CD4-positive, CD25-positive, alpha-beta regulatory T cell (primary cell): ENCODE measurements at places on chromosomes 16 and 17. TPM values are rescaled to one million over a fixed set of nuclear protein-coding genes. Genes with fewer than 3 reads are reported as not detected.
A peak's percentile ranks its signal among the peaks of the same experiment; 100 is the strongest.

DNA sequence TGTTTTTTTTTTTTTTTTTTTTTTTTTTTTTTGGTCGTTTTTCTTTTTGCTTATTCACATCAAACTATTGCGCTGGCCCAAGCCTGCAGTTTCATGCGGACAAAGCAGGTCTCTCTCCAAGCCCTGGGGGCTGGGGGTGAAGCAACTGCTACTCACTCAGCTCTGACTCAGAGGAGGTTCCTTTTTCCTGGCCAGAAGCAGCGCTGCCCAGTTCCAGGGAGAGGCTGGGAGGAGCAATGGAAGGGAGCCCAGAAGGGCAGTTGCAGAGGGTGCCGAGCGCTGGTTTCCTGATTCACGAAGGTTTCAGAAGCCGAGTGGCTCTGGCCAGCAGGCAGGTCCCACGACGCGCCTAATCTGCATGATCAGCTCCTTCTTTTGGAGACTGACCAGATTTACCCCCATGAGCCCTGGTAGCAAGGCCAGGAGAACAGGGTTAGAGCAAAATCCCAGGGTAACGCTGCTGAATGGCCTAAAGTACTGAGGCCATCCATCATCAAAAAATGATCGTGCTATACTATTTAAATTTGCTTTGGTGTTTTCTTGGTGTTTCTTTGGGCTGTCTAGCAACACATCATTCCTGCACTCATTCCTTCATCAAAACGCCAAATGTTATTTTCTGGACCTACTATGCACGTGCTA lies 144.7 kb upstream of the SOX9 start:
- DNase-seq, result no peak

GRCh38 chr17:74235911-74236371 lies 22.6 kb downstream of the TTYH2 start:
- no peak for DNase-seq

DNA sequence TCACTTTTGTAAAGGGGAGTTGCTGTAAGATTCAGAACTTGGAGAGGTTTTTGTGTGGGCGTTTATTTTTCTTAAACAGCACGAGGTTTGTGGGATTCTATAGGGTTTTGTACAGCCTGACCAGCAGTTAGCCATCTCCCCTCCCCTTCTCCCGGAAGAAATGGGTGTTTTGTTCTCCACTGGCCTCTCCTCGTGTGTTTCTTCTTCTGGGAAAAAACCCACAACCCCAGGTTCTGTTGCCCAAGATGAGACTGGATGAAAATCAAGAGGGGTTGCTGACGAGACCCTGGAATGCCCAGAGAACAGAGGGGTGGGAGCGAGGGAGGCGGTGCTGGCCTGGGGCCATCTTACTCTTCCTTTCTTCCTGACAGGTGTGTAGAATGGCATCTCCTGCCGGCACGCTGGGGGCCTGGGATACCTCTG lies 186.1 kb downstream of the MSI2 start:
- DNase-seq, result no peak

- no peak for DNase-seq
Measured at GRCh38 chr16:67666032-67666551, 458 bp downstream of the ENKD1 start.

- DNase-seq, result no peak
Measured at GRCh38 chr17:16155536-16155935, 59.8 kb downstream of the NCOR1 start.

GRCh38 chr16:68287276-68288251 lies 23.2 kb downstream of the SLC7A6OS start:
- DNase-seq, result peak; percentile 69

DNA sequence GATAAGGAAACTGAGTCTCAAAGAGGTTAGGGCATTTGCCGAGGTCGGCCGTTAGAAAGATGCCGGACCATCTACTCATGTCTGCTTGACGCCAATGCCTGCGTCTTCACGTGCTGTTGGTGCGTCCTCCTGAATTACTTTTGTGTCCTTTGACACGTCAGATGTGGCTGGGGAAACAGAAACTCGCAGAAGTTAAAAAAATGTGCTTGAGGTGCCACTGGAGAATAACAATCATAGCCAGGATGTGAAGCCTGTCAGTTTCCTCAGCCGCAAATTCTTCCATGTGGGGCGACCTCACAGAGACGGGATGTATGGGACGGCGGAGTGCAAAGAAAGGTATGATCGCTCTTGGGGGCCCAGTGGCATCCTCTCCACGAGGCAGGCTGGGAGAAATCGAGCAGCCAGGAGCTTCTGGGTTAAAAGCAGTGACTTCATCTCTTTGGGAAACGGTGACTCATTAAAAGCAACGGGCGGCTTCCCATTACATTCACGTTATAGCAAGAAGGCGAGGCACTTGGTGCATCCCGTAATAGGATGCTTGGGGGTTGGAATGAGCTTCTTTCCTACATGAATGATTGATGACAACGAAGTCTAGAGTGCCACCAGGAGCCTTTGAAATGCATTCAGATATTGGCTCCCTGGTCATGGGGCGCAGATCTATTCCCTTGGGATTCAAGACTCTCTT lies 67.8 kb downstream of the BMERB1 start:
- DNase-seq, result no peak

DNA sequence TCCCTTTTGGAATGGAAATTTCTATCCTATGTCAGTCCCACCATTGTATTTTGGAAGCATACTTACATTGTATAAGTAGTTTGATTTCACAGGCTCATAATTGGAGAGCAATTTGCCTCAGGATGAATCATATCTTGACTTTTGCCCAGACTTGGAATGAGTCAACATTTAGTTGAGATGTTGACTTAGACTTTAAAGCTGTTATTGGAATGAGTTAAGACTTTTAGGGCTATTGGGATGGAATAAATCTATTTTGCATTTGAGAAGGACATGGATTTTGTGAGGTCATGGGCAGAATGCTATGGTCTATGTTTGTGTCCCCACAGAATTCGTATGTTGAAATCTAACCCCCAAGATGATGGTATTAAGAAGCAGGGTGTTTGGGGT lies 12.2 kb upstream of the ZNF594 start:
- DNase-seq, result no peak

GRCh38 chr16:2333231-2333630 lies 7.3 kb downstream of the ABCA3 start:
- no peak for DNase-seq

DNA sequence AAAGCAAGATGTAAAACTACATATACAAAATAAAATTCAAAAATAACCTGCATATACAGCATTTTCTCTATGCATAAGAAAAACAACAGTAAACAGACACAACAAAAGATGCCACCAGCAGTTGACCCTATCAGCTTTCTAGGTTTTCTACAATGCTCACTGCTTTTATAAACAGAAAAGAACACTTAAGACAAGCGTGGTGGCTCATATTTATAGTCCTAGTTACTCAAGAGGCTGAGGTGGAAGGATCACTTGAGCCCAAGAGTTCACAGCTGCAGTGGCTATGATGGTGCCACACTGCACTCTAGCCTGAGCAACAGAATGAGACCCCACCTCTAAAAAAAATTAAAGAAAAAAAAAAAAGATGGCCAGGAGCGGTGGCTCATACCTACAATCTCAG lies 46.5 kb upstream of the ATP2A3 start:
- no peak for DNase-seq

- no peak for DNase-seq
Measured at GRCh38 chr17:2266865-2267228, 36.7 kb downstream of the SMG6 start.

GRCh38 chr17:75473246-75473645 lies 16.8 kb downstream of the TMEM94 start:
- no peak for DNase-seq

DNA sequence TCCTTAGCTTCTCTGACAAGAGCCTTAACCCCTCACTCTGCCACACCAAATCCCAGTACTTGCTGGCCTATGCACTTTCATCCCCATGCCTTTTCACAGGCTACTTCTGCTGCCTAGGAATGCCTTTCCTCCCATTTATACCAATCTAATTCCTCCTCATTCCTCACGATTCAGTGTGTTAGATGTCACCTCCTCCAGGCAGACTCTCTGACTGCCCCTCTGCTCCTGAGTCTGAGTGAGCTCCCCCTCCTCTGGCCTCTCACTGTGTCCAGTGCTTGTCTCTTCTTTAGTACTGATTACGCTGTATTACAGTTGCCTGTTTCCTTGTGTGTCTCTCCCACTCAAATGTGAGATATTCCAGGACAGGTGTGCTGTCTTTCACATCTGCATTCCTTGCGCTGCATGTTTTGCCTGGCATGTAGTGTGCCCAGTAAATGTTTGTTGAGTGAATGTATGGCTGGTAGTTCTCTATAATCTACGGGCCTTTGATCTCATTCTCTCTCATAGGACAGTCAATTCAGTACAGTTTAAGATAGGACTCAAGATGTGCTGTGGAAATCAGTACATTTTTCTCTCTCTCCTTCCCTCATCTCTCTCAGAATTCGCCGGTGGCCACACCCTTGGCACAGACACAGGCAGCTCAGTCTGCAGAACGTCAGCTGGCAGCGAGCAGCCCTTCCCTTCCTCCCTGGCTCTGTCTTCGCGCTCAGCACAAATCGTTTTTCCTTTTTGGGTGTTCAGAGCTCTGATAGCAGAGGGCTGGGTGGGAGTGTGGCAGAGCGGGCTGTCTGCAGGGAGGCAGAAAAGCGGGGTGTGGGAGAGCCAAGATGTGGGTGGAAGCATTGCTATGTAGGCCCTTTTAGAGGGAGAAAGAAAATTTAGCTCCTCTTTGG lies 18.5 kb downstream of the ARL4D start:
- no peak for DNase-seq

- no peak for DNase-seq
Measured at GRCh38 chr17:4605826-4606225, 21.5 kb downstream of the SMTNL2 start.

DNA sequence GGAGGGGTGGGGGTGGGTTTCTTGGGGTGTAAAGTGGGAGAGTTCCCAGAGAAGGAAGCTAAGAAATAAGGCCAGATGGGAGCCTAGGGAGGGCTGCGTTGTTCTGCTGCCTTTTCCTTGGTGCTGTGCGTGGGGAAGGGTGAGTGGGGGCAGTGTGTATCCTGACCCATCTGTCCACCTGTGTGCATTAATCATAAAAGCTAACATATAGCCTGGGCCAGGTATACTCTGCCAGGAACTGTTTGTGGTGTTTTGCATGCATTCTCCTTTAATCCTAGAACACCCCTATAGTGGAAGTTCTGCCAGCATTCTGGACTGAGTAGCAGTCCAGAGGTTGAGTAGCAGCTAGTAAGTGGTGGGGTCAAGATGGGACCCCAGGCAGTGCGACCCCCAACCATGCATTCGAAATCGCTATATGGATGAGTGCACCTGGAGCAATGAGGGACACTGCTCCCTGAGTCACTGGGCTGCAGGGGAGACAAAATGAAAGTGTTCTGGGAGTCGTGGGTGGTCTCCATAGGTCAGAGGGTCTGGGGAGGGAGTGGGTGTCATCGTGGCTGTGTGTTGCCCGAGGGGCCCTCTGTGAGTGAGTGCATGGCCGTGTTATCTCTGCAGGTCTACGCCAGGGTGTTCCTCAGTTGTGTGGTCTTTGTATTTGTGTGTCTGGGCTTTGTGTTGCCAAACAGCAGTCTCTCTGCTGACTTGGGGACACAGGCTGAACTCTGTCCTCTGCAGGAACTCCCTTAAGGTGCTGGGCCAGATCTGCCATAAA lies 1.3 kb downstream of the ERBB2 start:
- DNase-seq, result no peak

DNA sequence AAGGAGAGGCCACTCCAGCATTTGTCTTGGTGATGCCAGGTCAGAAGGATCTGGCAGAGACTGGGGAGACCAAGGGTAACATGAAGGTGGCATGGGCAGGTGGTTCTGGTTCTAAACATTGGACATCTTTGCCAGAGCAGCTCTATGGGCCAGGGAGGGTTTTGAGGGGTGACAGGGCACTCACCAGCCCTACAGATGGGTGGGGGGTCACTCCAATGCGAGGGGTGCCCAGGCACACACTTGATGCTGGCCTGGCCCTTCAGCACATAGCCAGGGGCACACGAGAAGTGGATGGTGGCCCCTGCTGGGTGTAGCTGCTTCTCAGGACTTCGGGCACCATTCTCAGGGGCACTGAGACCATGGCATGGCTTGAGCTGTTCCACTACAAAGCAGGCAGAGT lies 5.5 kb upstream of the PHF12 start:
- DNase-seq, result no peak

GRCh38 chr17:3949418-3949817 lies 14.8 kb downstream of the ATP2A3 start:
- no peak for DNase-seq

DNA sequence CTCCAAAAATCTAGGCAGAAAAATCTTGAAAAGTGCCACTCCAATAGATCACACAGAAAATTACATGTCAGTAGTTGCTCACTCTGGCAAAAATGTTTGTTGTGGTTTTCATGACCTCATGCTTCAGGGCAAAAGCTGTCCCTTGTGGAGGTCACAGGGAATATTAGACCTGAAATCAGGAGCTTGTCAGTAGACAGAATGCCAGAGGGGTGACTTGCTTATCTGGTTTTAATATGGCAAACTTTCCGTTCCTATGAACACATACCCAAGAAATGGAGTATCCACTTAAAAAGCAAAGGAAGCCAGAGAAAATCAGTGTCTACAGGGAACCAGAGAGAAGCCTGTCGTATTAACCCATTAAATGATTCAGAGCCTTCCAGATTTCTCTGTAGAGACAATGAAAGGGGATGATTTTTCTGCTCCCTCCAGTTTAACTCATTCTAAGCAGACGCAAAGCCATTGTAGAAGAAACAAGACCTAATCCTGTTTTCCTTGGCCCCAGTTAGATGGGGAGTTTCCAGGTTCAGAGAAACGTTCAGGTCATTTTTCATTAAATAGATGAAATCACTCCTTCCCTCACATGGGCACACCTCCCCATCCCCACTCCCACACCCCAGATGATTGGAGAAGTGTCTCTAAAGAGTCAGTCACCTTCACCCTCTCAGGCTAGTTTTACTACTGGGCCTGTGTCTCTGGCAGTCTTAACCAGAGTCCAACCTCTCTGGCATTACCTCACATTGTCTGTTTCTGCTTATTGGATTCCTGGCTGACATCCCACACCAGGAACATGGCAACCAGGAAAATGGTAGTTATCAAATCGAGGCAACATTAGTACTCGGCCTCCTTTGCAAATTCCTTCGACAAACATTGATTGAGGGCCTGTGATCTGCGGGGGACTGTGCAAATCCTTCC lies 6.0 kb downstream of the SOX9 start:
- DNase-seq, result no peak

DNA sequence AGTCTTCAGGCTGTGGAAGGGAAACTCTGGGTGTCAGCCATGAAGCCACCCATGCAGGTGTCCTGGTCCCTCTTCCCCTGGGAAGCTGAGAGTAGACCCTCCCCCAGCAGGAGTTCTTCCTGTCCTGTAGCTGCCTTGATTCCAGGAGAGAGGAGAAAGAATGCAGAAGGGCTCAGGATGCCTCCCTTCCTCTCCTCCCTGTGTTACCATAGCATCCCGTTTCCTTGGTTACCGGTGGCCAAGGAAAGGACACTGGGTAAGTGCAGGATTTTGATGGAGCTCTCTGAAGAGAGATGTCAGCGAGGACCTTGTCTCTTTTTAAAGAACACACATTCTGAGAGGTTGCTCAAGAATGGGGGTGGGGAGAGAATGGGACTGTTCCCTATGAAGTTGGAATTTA lies 304.1 kb upstream of the N4BP1 start:
- DNase-seq, result no peak

The MLLT6 gene
- total RNA-seq, result 361 TPM

The MAPT gene
- total RNA-seq, result 0.69 TPM

The WDR45B gene
- 86.8 TPM for total RNA-seq

The GPR142 gene
- total RNA-seq, result not detected

The UBTF gene
- total RNA-seq, result 104 TPM

The RNF43 gene
- 3.3 TPM for total RNA-seq

The SULT1A3 gene
- total RNA-seq, result 19.3 TPM

The SULT1A2 gene
- total RNA-seq, result 0.39 TPM

The CRYBA1 gene
- total RNA-seq, result not detected

The IL34 gene
- total RNA-seq, result not detected

The HBA1 gene
- not detected for total RNA-seq

The CCDC154 gene
- 2.6 TPM for total RNA-seq
